ENCODE measurements at places on chromosomes 12 and 14. TPM values are rescaled to one million over a fixed set of nuclear protein-coding genes. Genes with fewer than 3 reads are reported as not detected.
A peak's percentile ranks its signal among the peaks of the same experiment; 100 is the strongest.

- DNase-seq, result no peak
Observed at GRCh38 chr14:61326847-61327246, 5.5 kb downstream of the PRKCH start.

RPGRIP1 gene
- not detected for total RNA-seq

CIDEB gene
- total RNA-seq, result not detected

RNASE2 gene
- not detected for total RNA-seq

SCN8A gene
- 13.7 TPM for total RNA-seq

KLRB1 gene
- total RNA-seq, result not detected

GRCh38 chr12:21715386-21715785 lies 57.7 kb upstream of the LDHB start:
- no peak for DNase-seq

RNASE1 gene
- total RNA-seq, result not detected

TAS2R46 gene
- not detected for total RNA-seq

GRCh38 chr14:100605230-100605629 lies 18.0 kb upstream of the BEGAIN start:
- DNase-seq, result no peak

- no peak for DNase-seq
Observed at GRCh38 chr12:126537961-126538530, 1472.8 kb downstream of the AACS start.

SMIM41 gene
- total RNA-seq, result not detected

GRCh38 chr12:71945121-71945520 lies 6.5 kb downstream of the TPH2 start:
- no peak for DNase-seq

- peak; percentile 55 for DNase-seq
Observed at GRCh38 chr14:32366256-32366879, 37.3 kb downstream of the AKAP6 start.

GRCh38 chr14:38991299-38991698 lies 111.7 kb downstream of the SEC23A start:
- DNase-seq, result no peak

MFAP5 gene
- total RNA-seq, result 136 TPM

RHOJ gene
- not detected for total RNA-seq

DNA sequence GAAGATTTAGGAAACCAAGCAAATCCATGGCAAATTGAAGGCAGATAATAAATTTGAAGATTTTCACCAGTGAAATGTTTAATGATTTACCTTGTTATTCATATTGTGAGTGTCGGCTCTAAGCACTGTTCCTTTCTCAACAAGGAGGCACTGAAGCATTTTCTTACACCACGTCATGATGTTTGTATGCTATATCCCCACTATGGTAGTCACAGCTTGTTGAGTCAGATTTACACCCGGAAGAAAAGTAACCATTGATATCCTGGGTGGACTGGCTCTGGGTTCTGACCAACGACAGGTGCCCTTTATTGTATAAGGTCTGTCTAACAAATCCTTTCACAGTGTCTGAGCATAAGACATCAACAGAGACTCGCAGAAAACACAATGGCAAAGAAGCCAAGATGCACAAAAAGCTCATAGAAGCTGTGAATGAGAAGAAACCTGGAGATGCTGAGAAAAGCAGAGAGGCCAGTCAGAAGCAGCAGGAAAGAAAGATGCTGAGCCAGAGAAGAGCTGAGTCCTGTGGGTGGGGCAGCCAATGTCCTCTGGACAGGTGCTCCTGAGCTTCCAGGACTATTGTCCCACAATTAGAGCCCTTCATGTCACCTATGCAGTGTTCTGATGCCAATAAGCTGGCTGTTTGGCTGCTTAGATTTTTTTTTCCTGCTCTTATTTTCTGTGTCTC lies 49.7 kb upstream of the ARHGAP5 start:
- no peak for DNase-seq

RNF34 gene
- 26.1 TPM for total RNA-seq

- no peak for DNase-seq
Observed at GRCh38 chr14:34794941-34795340, 80.2 kb downstream of the BAZ1A start.

- DNase-seq, result peak; percentile 77
Observed at GRCh38 chr12:52307836-52308805, 13.1 kb downstream of the KRT83 start.

DNA sequence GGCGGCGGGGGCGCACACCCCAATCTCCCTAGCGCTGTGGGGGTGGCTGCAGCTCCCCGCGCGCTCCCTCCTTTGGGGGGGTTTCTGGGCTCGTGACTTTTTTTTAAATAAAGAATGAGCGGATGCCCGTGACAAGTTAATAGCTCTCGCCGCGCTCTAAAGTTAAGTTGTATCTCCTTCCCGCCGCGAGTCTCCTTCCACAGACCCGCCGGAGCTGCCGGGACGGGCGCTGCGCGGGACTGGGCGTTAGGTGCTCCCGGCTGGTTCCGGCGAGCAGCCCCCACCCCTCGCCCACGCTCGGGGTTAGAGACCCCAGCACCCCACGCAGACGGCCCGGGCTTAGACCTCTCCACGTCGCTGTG lies 82.6 kb upstream of the HMGA2 start:
- peak; percentile 38 for DNase-seq

DNA sequence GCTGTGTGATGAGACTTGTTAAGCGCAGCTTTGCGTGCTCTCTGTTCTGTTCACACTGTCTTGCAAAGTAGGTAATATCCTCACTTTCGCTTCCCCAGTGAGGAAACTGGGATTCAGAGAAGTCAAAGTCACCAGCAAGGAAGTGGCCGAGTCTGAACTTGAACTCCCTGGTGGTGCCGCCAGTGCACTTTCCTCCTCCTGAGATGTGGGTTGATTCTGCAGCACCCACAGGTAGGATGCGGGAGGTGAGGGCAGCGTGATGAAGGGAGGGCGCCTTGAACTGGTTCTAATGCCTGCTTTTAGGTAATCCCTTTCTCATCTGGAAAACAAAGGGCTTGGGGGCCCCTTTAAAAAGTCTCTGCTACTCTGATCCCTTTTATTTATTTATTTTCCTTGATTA lies 54.9 kb upstream of the IGF1 start:
- no peak for DNase-seq

SRGAP1 gene
- 2.3 TPM for total RNA-seq

DHRS7 gene
- total RNA-seq, result 84.1 TPM

YY1 gene
- 39.9 TPM for total RNA-seq

KRT80 gene
- total RNA-seq, result 68.4 TPM

DNA sequence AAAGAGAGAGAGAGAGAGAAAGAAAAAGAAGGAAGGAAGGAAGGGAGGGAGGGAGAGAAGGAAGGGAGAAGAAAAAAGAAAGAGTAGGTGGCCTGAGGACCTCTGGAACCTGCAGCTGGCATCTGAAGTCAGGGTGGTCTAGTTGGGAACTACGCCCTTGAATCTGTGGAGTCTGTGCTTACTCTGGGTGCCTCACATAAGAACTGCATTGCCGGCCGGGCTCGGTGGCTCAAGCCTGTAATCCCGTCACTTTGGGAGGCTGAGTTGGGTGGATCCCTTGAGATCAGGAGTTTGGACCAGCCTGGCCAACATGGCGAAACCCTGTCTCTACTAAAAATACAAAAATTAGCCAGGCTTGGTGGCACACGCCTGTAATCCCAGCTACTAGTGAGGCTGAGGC lies 10.0 kb upstream of the NRDE2 start:
- DNase-seq, result no peak

DBX2 gene
- total RNA-seq, result not detected

DNA sequence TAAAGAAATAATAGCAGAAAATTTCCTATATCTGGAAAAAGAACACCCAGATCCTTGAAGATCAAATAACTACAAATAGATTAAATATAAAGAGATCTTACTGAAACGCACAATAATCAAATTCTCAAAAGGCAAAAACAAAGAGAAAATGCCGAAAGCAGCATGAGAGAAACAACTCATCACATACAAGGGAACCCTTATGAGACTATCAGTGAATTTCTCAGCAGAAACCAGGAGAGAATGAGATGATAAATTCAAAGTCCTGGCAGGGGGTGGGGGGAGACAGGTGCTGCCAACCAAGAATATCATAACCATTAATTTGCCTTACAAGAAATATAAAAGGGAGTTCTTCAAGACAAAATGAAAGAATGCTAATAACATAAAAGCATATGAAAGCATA lies 73.7 kb downstream of the CEP128 start:
- no peak for DNase-seq

DNA sequence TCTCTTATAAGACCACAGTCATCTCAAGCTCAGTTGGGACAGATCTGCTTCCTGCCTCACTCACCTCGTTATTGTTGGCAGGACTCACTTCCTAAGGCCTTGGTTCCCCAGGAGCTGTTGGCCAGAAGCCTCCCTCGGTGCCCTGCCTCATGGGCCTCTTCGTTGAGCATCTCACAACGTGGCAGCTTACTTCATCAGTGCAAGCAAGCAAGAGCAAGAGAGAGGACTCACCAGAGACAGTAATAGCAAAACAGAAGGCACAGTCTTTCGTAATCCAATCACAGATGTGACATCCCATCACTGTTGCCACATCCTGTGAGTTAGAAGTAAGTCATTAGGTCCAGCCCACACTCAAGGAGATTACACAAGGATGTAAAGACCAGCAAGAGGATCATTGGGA lies 5.1 kb upstream of the NUMB start:
- DNase-seq, result peak; percentile 66

DNA sequence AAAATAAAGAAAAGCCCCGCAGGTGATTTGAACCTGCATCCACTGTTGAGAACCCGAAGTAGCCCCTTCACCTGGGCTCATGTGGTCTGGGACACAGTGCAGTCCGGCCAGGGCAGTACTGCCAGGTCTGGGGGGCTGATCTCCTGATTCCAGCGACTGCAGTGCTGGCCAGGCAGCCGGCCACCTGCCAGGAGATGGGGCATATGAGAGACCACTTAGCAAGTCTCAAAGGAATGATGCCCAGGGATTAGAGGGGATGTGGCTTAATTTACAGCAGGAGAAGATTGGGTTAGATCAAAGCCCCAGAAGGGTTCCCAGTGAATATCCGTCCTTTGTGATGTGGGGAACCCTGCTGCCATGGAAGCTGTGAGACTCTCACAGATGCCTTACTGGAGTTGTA lies 113.3 kb downstream of the PRMT8 start:
- no peak for DNase-seq

DNA sequence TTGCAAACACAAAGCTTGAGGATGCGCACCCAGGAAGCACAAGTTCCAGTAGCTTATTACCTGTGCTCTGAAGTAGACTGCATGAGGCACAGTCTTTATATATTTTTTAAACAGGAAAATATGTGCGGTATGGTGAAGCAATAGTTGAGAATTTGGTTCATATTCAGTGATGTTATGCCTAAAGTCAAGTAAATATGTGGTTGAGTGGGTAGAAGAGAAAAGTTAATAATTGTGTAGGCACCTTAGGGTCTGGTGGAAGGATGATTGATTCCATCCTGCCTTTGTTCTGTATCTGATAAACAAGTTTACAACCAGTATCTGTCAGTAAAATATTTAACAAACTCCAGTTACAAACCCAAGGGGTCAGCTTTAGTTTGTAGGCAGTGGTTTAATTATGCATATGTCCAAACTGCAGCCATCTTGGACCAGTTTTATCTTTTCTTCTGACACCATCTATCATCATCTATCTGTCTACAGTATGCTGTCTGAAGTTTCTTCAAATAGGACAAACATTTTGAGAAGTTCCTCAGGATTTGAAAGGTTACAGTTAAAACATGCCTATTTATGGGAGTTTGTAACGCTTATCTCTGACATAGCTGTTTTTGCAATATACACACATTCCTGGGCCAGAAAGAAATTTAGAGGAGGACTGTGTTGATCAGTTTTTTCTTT lies 10.8 kb downstream of the SINHCAF start:
- no peak for DNase-seq

- DNase-seq, result peak; percentile 59
Observed at GRCh38 chr14:23056956-23057756, at the start of gene CDH24. Gene CDH24 (minus strand): TSS chr14:23057520. CDS start chr14:23055733, 1,787 bp downstream.

DNA sequence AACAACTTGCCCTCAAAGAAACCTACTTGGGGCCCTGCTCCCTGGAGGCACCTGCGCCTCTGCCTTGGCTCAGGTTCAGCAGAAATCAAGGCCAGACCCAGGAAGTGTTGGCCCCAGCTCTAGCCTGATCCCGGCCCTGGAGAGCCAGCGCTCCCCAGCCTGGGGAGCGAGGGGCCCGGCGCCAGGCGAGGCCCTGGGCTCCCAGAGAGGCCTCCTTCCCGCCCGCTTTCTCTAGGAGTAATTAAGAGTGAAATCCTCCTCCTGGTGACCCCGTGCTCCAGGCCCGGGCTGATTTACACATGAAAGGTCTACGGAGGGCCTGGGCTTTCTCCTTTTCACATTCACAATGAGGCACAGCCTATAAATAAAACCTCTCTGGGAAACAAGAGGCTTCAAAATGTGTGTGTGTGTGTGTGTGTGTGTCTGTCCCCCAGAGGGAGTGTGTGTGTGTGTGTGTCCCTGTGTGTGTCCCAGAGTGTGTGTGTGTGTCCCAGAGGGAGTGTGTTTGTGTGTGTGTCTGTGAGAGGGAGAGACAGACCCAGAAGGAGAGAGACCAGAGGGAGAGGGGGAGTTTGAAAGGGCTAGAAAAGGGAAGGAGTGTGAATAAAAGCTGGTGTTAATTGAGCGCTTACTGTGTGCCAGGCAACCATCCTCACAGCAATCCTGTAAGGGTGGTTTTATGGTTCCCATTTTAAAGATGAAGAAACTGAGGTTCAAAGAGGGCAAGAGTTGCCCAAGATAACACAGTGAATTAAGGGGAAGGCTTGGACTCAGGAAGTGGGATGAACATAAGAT lies 23.8 kb upstream of the COX6A1 start:
- DNase-seq, result no peak

DNA sequence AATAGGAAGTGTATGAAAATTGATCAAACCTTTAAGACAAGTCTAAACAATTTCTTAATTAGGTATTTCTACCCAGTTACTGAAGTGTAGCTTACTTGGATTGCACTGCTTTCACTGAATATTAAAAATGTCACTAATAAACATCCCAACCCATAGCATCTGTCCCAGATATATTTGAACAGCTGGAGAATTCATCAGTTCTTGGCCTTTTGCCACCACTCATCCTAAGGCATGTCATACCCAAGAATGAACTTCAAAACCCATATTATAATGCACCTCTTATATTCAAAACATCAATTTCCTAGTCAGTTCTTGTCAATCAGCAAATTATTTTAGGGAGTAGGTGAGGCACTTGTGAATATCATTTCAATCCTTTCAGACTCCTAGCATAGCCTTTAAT lies 392.3 kb downstream of the PAWR start:
- DNase-seq, result peak; percentile 65

DNA sequence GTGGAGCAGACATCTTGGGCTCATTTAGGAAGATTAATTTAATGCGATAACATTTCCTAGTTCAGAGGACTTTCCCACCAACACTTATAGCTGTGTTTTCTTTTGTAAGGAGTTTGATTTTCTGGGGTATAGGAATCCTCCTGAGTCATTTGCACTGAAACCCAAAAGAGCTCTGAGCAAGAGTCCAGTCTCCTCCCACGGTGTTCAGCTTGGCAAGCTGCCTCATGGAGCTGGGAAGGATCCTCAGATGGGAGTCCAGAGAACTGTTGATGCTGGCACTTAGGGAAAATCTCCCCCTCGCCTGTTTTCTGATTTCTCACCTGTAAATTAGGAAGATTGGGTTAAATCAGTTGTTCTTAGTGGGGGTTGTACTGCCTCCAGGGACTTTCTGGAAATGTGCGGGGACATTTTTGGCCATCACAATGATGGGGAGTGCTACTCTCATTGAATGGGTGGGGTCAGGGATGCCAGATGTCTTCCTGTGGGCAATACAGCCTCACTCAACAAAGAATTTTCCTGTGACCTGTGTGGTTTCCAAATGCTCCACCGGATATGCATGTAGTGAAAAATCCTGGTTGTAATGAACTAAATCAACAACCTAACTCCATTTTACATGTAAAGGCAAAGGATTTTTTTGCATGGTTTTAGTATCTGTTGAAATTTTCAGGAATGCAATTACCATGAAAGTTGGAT lies 150.6 kb downstream of the ADCK1 start:
- DNase-seq, result no peak

ZFP36L1 gene
- 260 TPM for total RNA-seq

TTC9 gene
- 61.5 TPM for total RNA-seq
